Effector memory CD4-positive, alpha-beta T cell (primary cell): ENCODE measurements at places on chromosomes 2 and 18.

DNA sequence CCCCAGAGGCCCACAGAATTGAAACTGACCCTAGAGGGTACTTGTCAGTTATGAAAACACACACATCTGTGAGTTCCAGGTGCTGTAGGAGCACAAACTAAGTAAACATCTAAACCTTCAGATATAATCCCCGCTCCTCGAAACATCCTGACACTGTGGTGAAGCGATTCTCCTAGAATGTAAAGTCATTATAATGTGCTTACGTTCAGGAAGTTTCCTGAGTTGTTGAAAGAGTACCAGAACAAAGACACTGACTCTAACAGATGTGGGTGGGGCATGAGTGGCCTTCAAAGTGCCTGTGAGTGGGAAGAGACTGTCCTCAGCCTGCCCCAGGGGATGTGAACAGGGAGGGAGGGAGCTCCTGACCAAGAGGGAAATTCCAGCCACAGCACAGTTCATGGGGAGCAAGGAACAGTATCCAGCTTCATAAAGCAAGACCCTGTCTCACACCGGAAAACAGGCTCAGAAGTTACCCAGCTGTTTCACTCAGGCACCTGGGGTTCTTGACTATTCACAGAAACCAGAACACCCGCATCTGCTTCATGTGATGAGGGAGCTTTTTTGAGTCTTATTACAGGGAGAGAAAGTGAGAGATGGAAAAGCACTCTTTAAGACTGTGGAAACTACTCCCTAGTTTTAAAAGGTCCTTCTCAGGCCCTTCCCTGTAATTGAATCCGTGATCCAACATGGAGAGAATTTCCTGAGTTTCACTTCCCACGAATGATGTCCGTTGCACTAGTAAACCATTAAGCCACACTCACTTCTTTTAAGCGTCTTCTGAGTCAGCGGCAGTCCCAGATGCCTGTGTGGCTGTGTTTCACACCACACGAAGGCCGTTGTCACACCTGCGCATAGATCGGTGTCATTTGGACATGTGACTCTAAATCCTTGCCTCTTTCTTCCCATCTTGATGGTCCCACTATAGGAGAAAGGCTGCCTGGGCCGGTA, 88.6 kb upstream of the EML6 start:
- H3K4me3 ChIP-seq = no peak overlapping the region
- no peak overlapping the region for H3K27ac ChIP-seq
- DNase-seq = no peak
- no peaks in the 10 kb centered on the region for H3K4me1 ChIP-seq
- H3K36me3 ChIP-seq = peaks cover 75% of the 10 kb centered on the region

DNA sequence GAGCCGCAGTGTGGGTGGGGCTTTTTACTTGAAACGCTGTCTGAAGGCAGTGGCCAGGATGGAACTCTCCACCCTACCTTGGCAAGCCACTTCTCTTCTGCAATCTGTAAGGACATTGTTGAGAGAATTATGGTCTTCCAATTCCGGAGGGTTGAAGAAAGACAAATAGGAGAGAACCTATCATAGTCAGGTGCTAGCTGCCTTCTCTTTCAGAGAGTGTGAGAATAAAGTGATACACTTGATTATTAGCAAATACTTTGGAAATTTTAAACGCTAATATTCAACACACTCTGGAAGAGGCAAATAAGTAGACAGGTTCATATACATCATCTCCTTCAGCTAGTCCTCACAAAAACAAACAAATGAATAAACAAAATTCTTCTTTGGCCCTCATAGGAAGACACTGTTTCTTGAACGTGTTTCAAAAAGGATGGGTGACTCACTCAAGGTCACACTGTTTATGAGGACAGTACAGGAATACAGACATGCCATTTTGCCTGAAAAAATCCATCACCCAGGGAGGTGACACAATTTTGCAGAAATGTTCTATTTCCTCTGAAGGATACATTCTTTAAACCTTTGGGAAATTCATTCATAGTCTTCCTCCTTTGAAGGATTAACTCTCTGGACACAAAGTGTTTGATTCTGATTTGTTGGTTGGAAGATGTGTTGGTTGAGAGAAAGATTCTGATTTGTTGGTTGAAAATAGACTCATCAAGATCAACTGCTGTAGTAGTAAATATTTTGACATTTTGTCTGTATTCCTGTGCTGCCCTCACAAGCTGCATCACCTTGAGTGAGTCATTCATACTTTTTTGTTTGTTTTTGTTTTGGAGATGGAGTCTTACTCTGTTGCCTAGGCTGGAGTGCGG, 2.2 kb upstream of the IL1RN start:
- no peak overlapping the region for H3K4me3 ChIP-seq
- no peaks in the 10 kb centered on the region for H3K4me1 ChIP-seq
- H3K27me3 ChIP-seq = no peaks in the 10 kb centered on the region

- no peaks in the 10 kb centered on the region for H3K36me3 ChIP-seq
- H3K4me1 ChIP-seq = peaks cover 17% of the 10 kb centered on the region
- no peaks in the 10 kb centered on the region for H3K27me3 ChIP-seq
- DNase-seq = no peak
Measured at GRCh38 chr2:74000666-74001065, 16.0 kb downstream of the TET3 start.

DNA sequence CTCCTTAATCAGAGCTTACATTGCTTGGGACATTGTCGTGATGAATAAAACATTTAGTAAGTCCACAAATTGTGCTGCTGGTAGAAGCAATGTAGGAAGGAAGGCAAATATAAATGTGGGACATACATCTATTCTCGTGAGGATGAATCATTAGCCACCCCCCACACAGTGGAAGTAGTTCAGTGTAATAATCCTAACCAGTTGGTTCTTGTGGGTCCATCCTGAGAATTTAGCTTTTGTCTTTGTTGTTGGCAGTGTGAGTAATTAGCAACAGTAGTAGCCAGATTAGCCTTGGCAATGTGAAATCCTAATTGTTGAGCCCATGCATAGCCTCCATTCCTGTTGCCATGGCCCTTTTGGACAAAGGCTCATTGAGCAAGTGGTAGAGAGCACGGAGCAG, 532.1 kb downstream of the FBXO15 start:
- H3K4me1 ChIP-seq = no peaks in the 10 kb centered on the region
- DNase-seq = no peak
- H3K27me3 ChIP-seq = no peaks in the 10 kb centered on the region

DNA sequence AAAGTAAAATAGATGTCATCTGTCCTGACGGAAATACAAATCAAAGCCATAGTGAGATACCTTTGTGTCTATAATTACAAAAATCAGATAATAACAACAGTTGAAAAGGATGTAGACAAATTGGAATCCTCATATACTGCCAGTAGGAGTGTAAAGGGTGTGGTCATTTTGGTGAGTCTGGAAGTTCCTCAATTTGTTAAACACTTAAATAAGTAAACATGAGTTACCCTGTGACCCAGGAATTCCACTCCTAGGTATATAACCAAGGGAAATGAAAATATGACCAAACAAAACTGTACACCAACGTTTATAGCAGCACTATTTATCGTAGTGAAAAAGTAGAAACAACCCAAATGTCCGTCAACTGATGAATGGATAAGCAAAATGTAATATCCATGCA, 24.0 kb downstream of the R3HDM1 start:
- DNase-seq = no peak
- no peak overlapping the region for H3K27ac ChIP-seq
- no peaks in the 10 kb centered on the region for H3K4me1 ChIP-seq
- no peaks in the 10 kb centered on the region for H3K36me3 ChIP-seq
- no peaks in the 10 kb centered on the region for H3K27me3 ChIP-seq

- H3K4me3 ChIP-seq = no peak overlapping the region
- H3K27ac ChIP-seq = no peak overlapping the region
- DNase-seq = no peak
- H3K27me3 ChIP-seq = no peaks in the 10 kb centered on the region
- H3K4me1 ChIP-seq = no peaks in the 10 kb centered on the region
Measured at GRCh38 chr2:81835321-81836000, 1530.9 kb upstream of the LRRTM1 start.

- H3K27ac ChIP-seq = no peak overlapping the region
- peaks cover 28% of the 10 kb centered on the region for H3K4me1 ChIP-seq
- H3K36me3 ChIP-seq = no peaks in the 10 kb centered on the region
- H3K4me3 ChIP-seq = no peak overlapping the region
Measured at GRCh38 chr2:160372585-160372984, 121.0 kb downstream of the RBMS1 start.

DNA sequence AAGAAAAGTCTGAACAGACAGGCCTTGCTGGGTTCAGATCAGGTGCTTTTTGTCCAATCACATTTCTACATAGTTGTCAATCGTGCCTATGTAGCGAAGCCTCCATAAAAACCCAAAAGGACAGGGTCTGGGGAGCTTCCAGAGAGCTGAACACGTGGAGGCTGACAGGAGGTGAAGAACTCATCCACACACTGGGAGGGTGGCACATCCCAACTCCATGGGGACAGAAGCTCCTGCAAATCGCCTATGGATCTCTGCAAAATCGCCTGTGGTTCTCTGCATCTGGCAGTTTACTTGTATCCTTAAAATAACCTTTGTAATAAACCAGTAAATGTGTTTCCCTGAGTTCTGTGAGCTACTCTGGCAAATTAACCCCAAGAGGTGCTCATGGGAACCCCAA, 12.4 kb downstream of the ALPK2 start:
- H3K27me3 ChIP-seq = no peaks in the 10 kb centered on the region
- H3K4me1 ChIP-seq = peaks cover 19% of the 10 kb centered on the region
- DNase-seq = no peak
- peak overlapping the region; percentile 73 for H3K27ac ChIP-seq

GRCh38 chr18:46754661-46755292, 2.1 kb downstream of the ST8SIA5 start:
- no peak overlapping the region for H3K4me3 ChIP-seq
- no peak overlapping the region for H3K27ac ChIP-seq
- DNase-seq = no peak
- H3K36me3 ChIP-seq = no peaks in the 10 kb centered on the region
- H3K4me1 ChIP-seq = peaks cover 6% of the 10 kb centered on the region

GRCh38 chr2:215082446-215082845, 56.0 kb downstream of the ABCA12 start:
- H3K4me3 ChIP-seq = no peak overlapping the region
- H3K27ac ChIP-seq = no peak overlapping the region

- H3K27me3 ChIP-seq = no peaks in the 10 kb centered on the region
- no peak overlapping the region for H3K27ac ChIP-seq
- no peaks in the 10 kb centered on the region for H3K36me3 ChIP-seq
Measured at GRCh38 chr18:46386788-46387187, 270.2 kb downstream of the LOXHD1 start.

GRCh38 chr18:10459587-10459986, 5.2 kb downstream of the APCDD1 start:
- no peak for DNase-seq
- peaks cover 8% of the 10 kb centered on the region for H3K27me3 ChIP-seq
- H3K27ac ChIP-seq = no peak overlapping the region
- no peak overlapping the region for H3K4me3 ChIP-seq
- no peaks in the 10 kb centered on the region for H3K4me1 ChIP-seq

GRCh38 chr18:63586966-63587365, at the start of gene SERPINB13:
SERPINB13 (plus strand) TSS chr18:63587343; CDS start chr18:63588668, 1,325 bp downstream.
- H3K27ac ChIP-seq = no peak within 1 kb of the TSS
- H3K4me3 ChIP-seq = no peak within 1 kb of the TSS
- no peaks in the 10 kb centered on the region for H3K36me3 ChIP-seq
- no peak for DNase-seq
- no peaks in the 10 kb centered on the region for H3K27me3 ChIP-seq
- H3K4me1 ChIP-seq = no peaks in the 10 kb centered on the region

DNA sequence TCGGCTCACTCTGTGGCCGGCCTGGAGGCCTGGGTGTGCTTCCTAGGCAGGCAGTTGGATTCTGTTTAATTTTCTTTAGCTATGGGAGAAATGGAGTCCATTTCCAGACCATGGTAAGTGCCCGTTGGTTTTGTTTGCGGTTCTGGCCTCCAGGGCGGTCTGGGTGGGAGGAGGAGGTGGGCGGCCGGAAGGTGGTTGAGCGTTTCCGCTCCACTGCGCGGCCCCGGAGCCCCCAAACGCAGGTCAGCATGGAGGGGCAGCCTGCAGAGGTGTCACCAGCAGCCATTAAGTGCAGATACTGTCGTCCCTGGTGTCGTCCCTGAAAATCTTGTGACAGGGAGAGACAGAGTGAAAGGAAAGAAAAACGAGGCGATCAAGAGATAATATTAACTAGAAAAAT, 303.9 kb downstream of the GBX2 start:
- H3K36me3 ChIP-seq = no peaks in the 10 kb centered on the region
- no peak overlapping the region for H3K27ac ChIP-seq
- no peak overlapping the region for H3K4me3 ChIP-seq
- H3K4me1 ChIP-seq = no peaks in the 10 kb centered on the region
